ENCODE measurements at places on chromosomes 4 and X.
A peak's percentile ranks its signal among the peaks of the same experiment; 100 is the strongest.

GRCh38 chrX:14125462-14125861 lies 95.8 kb upstream of the GEMIN8 start:
- DNase-seq: no peak

DNA sequence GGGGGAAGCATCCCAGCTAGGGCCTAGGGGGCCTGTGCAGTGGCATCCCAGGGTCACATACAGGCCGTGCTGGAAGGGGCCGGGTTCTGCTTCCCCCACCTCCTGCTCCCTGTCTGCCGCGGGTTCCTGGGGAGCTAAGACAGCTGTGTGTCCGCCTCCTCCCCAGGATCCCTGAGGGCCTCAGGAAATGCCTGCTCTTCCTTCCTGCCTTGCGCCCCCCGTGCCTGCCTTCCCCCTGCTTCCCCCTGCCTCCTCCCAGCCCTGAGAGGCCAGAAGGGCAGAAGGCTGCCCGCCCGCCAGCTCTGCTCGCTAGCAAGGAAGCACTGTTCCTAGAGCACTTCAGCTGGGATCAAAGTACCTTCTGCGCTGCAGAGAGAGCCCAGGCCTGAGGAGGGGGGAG lies 2.9 kb upstream of the BGN start:
- DNase-seq: no peak

- DNase-seq: no peak
Observed at GRCh38 chr4:16202598-16202997, 23.7 kb downstream of the TAPT1 start.

DNA sequence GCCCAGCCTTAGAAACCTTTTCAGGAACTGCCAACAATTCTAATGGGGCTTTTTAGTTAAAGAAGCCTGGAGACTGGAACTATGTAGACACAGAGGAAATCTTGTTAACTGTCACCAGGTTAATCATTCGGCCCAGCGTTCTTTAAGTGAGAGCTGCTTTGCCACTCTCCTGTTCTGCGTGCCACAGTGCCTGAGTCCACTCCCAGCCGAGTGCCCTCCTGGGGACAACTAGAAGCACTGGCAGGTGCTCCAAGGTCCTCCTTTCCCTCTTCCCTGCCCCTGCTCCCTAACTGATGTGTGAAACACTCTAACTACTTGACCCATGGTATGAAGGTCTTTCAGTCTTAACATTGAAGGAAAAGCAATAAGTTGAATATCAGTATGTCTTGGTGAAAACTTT lies 151.2 kb upstream of the TLL1 start:
- no peak for DNase-seq

DNA sequence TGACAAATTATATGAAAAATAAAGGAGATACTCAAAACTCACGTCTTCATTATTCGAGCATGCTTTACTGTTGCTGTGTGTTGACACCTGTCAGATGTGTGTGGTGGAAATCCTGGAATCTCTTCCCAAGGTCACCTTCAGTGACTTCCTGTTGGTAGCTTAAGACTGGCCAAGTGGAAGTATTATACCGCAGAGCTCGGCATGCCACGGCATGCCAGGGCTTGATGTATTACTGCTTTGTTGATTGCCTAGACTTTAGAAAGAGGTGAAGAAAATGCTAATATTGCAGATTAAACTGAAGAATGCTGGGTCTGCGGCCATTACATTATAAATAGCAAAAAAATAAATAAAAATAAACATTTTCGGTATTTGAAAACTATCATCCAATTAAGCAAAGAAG lies 4.6 kb downstream of the TREX2 start:
- no peak for DNase-seq

- no peak for DNase-seq
Observed at GRCh38 chr4:95551653-95552052, 2.9 kb upstream of the UNC5C start.

DNA sequence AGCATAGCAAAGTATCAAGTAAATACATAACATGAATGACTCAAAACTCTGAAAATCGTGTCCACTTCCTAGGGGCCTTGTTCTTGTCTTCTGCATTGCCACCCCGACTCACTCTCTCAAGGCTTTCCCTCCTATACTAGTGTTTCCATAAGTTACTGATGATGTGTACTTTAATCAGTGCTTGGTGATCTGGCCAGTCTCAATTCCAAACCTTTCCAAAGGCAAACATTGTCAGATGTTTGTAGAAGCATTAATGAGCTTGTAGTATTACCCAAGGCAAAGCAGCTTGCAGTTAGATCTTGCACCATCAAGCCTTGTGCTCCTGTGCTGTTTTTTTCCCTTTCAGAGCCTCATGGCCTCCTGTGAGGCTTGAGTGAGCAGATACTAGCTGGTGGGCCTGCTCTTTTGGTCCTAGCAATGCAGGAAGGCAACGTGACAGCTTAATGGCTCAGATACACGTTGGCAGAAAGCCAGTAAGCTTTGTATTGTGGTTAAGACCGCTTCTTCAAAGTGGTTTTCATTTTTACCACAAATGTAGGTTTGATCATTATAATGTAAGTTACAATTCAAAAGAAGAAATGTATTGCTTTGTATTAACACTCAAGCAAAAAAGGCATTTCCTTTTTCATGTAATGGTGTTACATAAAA lies 51.8 kb downstream of the RBPJ start:
- peak; percentile 83 for DNase-seq

DNA sequence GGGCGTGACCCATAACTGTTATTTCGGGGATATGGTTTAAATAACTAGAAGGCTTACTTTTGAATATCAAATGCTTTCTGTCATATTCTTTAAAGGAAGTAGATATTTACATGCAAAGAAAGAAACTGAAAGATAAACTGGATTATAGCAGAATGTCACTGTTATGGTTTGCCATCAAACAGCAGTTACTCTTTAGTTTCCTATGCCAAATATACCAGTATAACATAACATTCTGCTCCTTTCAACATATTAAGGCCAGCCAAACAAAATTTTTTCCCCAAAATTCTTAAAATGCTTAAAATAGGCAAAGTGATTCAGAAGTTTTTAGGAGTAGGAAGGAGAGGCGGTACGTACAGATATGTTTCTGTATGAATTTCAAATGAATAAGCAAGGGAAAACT lies 27.0 kb downstream of the KDM6A start:
- DNase-seq: no peak

DNA sequence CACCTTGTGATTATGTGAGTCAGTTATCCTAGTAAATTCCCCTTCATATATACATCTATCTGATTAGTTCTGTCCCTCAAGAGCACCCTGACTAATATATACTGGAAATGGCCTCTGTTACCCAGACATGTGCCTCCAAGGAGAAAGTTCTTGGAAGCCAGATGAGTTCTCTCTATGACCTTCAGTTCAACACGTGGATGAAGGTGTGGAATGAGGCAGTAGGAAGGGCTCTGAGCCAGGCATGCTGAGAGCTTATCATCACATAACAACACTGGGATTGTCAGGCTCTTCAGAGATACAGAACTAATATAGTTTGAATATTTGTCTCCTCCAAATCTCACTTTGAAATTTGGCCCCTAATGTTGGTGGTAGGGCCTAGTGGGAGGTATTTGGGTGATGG lies 44.4 kb upstream of the DHRSX start:
- no peak for DNase-seq

GRCh38 chrX:129663171-129663570 lies 8.4 kb upstream of the APLN start:
- no peak for DNase-seq

DNA sequence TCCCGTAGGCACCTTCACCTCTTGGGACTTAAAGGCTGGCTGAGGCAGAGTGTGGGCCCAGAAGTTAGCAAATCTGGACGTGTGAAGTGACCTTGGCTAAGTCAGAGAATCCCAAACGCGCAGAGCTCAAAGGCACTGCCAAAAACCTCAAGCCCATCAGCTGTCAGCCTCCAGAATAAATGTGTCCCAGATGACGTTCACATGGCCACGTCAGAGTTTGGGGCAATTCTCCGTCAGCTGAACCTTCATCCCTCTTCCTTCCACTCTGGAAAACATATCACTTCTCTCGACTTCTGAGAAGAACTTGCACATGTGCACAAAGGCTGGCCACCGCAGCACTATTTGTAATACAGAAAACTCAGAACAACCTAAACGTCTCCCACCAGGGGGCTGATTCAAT lies 35.7 kb upstream of the APLN start:
- DNase-seq: no peak

DNA sequence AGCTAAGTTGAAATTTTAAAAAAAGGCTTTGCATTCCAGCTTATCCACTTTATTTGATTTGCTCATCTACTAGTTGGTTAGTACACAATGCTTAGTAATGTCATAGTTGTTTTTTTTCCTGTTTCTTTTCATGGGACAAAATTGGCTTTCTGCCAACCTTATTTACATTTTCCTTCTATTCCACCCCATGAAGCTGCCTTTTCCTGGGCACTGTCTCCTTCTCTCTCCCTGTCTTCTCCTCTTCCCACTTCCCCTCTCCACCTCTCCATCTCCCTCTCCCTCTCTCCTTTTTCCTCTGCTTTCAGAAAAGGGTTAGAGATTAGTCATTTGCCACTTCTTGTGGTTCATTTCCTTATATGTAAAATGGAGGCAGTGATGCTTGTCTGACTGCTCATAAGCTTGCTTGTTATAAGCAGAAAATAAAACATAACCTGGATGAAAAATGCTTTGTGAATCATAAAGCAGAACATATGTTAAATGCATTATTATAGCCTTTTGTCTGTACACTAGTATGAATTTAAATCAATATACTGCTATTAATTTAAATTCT lies 181.9 kb downstream of the CEP135 start:
- no peak for DNase-seq

DNA sequence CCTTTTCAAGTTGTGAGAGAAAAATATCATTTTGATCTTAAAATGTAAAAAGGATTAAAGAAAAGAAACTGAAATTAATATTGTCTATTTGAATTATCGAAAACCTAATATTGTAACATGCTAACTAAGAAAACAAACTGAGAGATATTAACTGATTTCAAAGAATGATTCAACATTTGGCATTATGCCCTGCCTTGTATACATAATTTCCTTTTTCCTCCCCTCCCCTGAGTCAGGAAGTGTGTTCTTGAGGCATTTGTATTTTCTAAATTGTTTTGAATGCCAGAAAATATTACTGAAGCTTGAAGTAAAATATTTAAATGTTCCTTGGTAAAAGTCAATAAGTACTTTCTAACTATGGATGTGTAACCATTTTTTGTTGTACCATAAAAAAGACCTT lies 49.4 kb downstream of the RPS6KA3 start:
- no peak for DNase-seq

- DNase-seq: no peak
Observed at GRCh38 chr4:52840531-52841370, 21.4 kb upstream of the RASL11B start.

DNA sequence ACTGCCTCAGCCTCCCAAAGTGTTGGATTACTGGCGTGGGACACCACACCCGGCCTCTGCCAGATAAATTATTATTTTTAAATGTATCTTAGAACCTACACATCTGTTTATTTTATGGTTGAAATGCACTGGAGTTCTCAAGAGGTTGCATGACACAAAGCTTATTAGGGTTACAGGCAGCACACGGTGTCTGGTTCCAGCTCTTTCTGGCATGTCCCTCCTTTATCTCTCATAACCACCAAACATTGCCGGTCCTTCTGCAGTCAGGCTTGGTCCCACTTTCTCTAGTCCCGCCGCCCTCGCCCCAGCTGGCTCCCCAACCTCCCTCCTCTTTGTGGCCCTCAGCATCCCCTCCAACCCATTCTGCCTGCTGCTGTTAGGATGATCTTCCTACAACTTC lies 39.7 kb upstream of the SPRY1 start:
- DNase-seq: no peak

GRCh38 chr4:22072726-22073125 lies 124.2 kb upstream of the KCNIP4 start:
- DNase-seq: no peak

All from GM12878 (cell line).